ENCODE measurements at places on chromosomes 12 and 14. TPM values are rescaled to one million over a fixed set of nuclear protein-coding genes. Genes with fewer than 3 reads are reported as not detected.

DNA sequence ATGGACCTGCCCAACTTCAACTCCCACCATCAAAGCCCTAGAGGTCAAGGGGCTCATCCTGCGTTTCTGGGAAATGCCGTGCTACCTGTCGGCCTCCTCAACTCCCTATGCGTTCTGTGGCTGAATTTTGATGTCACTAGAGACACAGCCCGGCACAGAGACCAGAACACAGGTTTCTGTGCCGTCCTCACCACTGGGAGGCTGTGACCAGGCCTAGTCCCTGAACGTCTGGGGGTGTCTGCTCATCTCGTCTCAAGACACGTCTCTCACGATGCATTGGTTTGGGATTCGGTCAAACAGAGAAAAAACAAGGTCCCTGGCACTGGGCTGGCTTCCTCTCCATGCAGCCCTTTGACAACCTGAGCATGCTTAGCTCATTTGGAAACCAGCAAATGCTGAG, 33.5 kb downstream of the SLC15A4 start:
- H3K4me3 ChIP-seq, result no peak overlapping the region
- H3K36me3 ChIP-seq, result peaks cover 42% of the 10 kb centered on the region
- H3K4me1 ChIP-seq, result no peaks in the 10 kb centered on the region

DNA sequence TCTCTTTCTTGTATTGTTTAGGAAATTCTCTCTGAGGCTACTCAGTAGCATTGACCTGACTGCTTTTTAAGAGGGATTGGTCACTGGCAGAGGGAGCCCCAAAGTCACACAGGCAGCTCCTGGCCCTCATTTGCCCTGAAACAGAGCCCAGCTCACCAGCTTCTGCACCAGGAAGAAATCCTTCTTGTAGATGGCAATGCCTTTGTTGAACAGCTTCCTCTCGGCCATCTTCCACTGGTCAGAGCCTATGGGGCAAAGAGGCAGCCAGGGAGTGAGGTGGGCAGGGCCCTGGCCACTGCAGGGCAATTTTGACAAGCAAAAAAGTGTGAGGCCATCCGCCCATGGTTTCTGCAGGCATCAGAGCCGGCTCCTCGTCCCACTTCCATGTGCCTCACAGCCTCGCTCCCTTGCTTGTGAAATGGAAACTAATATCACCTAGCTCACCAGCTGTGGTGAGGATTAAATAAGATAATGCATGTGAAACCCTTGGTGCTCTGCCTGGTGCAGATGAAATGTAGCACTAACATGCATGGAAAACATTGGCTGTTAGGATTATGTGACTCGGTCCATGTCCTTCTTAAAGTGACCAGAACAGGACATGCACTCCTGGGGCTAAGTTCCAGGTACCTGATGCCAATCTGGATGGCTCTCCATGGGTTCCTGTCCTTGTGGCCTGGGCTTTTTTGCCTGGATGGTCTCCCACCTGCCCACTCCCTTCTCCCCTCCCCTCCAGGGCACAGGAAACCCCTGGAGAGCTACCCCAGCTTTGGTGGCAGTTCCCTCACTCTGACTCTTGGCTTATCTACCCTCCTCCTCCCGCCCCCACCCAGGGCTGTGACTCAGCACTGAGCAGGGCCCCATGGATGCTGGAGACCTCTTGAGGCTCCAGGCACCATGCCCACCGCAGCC, 11.2 kb upstream of the PNMA1 start:
- peaks cover 69% of the 10 kb centered on the region for H3K36me3 ChIP-seq
- H3K27ac ChIP-seq, result peak overlapping the region; percentile 78

GRCh38 chr14:55336162-55336561, 64.9 kb downstream of the FBXO34 start:
- no peak for DNase-seq
- H3K36me3 ChIP-seq, result peaks cover 31% of the 10 kb centered on the region
- H3K4me1 ChIP-seq, result peaks cover 25% of the 10 kb centered on the region
- no peak overlapping the region for H3K4me3 ChIP-seq
- no peak overlapping the region for H3K27ac ChIP-seq
- no peaks in the 10 kb centered on the region for H3K27me3 ChIP-seq

The NPFF gene
- total RNA-seq, result not detected

DNA sequence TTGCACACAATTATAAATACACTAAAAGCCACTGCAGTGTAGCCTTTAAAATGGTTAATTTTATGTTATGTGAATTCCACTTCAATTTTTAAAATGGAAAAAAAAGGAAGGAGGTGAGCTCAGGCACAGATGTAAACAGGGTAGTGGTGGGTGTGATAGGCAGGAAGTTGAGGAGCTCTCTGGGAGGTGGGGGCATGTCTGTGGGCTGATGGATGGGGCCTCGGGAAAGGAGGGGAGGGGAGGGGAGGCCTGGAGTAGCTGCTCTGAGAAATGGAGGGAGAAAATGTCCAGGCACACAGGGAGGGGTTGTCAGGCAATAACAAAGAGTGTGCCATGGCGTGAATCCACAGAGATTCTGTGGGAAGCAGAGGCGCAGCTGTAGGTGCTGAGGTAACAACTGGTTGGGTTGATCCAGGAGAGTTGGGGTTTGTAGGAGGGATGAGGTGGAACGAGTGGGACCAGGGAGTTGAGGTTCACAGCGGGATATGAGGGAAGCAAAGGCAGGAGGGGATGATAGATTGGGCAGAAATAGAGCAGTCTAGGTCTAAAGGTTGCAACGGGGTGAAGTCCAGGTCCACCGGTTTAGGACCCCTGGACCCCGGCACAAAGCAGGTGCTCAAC, 57.2 kb downstream of the LTBP2 start:
- H3K4me1 ChIP-seq, result peaks cover 7% of the 10 kb centered on the region
- H3K27ac ChIP-seq, result no peak overlapping the region
- no peaks in the 10 kb centered on the region for H3K36me3 ChIP-seq
- DNase-seq, result no peak
- no peaks in the 10 kb centered on the region for H3K27me3 ChIP-seq

The CSRP2 gene
- total RNA-seq, result 74.7 TPM

DNA sequence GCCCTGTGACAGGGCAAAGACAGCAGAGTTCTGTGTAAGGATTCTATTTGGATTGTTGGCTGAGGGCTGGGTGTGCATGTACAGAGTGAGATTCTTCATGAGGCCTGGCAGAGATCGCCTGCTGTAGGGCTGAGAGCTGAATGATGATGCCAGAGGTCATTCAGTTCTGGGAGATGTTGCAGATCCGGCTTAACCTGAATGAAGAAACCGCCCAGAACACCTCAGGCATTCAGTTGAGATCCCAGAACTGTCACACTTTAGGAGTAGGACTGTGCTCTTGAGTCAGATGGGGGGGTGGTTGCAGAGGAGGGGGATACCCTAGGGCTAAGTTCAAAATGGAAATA, 5.8 kb upstream of the EVL start:
- H3K36me3 ChIP-seq, result no peaks in the 10 kb centered on the region
- H3K4me3 ChIP-seq, result no peak overlapping the region
- no peak overlapping the region for H3K27ac ChIP-seq
- no peaks in the 10 kb centered on the region for H3K27me3 ChIP-seq

DNA sequence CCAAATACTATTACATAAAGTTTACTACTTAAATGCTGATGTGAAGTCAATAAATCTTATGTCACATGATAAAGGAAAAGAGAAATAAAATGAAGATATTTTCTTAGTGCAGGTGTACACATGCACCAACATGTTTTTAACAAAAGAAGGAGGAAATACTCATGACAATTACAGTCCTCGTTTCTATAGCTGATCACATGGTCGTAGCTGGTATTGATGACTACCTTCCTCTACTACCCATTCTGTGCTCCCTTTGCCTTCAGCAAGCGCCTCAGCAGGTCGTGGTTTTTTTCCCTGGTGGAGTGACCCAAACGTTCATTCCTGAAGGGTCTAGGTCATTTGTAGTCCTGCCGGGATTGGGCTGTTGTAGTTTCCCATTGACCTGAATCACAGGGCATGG, 25.4 kb upstream of the SLC10A1 start:
- H3K27ac ChIP-seq, result no peak overlapping the region
- no peaks in the 10 kb centered on the region for H3K27me3 ChIP-seq
- DNase-seq, result no peak
- no peak overlapping the region for H3K4me3 ChIP-seq
- H3K36me3 ChIP-seq, result no peaks in the 10 kb centered on the region
- H3K4me1 ChIP-seq, result no peaks in the 10 kb centered on the region

DNA sequence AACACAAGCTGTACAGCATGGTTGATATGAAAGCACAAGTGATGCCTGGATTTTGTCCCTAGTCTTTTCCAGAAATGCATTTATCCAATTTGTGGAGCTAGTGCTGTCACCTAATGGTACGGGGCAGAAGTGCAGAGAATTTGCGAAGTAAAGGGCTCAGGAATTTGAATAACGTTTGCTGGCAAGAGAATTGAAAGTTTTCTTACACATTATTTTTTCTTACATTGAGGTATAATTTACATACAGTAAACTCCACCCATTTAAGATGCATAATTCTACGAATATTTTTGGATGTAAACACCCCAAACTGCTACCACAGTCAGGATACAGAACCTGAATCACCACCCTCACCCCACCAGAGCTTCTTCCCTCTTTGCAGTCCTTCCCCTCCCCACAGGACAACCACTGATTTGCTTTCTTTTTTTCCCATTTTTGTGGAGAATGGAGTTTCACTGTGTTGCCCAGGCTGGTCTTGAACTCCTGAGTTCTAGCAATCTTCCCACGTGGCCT, 3.5 kb downstream of the AICDA start:
- no peak overlapping the region for H3K4me3 ChIP-seq
- no peaks in the 10 kb centered on the region for H3K36me3 ChIP-seq
- H3K4me1 ChIP-seq, result peaks cover 7% of the 10 kb centered on the region
- no peak overlapping the region for H3K27ac ChIP-seq

GRCh38 chr12:113184098-113184899, 979 bp downstream of the DDX54 start:
- peak overlapping the region; percentile 89 for H3K4me3 ChIP-seq
- H3K27me3 ChIP-seq, result no peaks in the 10 kb centered on the region
- H3K36me3 ChIP-seq, result peaks cover 47% of the 10 kb centered on the region
- H3K4me1 ChIP-seq, result peaks cover 4% of the 10 kb centered on the region

DNA sequence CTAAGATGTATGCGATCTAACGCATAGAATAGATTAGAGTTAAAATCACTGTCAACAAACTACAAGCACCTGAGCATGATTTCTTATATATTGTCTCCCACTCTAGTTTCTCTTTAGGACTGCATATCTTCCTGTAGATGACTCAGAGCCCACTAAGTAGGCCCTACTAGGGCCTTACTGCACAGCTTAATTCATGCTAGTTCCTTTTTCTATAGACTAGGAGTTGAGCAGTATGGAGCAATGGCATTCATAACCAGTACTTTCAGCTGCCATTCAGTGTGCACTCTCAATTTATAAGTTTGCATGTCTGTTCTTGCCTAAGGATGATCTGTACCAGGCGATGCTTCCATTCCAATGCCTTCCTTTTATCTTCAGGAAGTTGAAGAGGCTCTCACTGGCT, 103.5 kb downstream of the METTL25 start:
- no peak overlapping the region for H3K27ac ChIP-seq
- no peaks in the 10 kb centered on the region for H3K4me1 ChIP-seq
- H3K36me3 ChIP-seq, result no peaks in the 10 kb centered on the region
- no peaks in the 10 kb centered on the region for H3K27me3 ChIP-seq

GRCh38 chr12:132561427-132562156, 48.8 kb downstream of the LRCOL1 start:
- peak overlapping the region; percentile 86 for H3K4me3 ChIP-seq
- no peak overlapping the region for H3K27ac ChIP-seq
- peaks cover 8% of the 10 kb centered on the region for H3K36me3 ChIP-seq
- DNase-seq, result peak; percentile 92

The RASSF9 gene
- total RNA-seq, result 1.0 TPM

DNA sequence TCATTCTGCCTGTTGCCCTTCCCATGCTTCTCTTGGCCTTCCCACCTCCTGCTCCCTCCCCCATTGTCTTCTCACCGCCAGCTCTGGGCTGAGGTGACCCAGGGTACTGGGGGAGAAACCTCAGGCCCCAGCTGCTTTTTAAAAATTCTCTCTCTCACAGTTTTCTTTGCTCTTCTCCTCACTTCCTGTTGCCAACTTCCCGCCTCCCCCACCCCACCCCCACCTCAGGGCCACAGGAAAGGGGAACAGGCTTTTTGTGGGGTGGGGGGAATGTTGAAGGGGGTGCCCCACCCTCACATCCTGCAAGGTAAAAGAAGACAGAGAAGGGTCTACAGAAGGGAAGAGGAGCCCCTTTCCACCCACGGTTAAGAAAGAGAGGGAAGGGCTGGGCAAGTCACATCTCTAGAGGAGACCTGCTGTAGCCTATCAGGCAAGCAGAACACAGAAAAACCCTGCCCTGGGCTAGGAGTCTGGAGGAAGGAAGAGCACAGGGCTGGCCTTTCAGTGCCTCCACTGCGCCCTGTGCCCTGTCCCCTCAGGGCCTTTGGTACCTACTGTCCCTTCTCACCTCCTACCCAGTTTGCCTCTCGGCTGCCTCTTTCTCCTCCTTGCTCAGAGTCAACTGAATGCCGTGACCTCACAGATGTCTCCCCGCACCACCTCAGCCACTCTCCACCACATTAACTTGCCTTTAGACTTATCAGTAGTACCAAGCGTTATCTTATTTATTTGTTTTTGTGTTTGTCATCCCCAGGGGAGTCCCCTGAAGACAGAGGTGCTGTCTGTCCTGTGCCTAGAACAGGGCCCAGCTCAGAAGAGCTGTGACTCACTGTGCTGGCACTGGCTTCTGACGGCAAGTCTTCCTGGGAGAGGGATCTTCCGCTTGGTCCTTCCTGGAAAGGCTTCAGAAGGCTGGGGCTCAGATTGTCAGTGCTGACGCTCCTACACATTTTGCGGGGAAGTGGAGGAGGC, 1.7 kb downstream of the ARHGAP9 start:
- H3K36me3 ChIP-seq, result no peaks in the 10 kb centered on the region
- no peak overlapping the region for H3K4me3 ChIP-seq
- H3K4me1 ChIP-seq, result no peaks in the 10 kb centered on the region
- DNase-seq, result peak; percentile 75

DNA sequence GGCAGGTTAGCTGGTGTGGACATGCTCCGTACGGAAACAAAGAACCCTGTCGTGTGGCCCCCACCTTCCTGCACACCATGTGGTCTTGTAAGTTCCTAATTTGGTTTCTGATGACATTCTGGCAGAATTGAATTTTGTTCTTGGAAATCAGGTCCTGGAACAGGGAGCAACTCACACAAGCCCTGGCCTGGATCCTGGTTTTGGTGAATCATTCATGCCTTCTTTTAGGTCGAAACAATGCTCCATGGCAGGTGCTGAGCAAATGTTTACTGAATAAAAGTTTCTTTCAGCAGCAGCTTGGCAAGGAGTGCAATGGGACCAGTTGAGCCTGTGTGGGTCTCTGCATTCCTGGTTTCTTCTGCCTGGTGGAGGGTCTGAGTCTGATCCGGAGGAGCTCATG, 978.4 kb downstream of the BCL11B start:
- DNase-seq, result no peak
- peaks cover 4% of the 10 kb centered on the region for H3K4me1 ChIP-seq
- H3K4me3 ChIP-seq, result no peak overlapping the region

DNA sequence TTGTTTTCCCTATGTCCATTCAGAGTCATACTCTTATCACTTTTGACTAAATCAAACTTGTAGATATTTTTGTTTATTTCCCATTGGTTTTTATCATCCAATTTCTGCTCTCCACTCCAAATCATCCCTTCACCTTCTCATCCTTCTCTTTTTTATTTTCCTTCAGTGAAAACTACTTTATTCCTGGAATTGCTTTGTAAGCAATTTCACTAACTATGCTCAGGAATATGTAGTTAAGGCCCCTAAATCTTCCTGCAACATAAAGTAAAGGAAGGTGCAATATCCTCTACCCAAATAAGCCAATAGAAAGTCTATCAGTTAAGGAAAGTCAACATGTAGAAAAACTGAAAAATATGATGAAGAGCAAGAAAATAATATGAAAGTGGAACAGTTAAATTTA, 308.4 kb downstream of the SEC23A start:
- H3K27ac ChIP-seq, result no peak overlapping the region
